ENCODE measurements at places on chromosomes 6 and 20. TPM values are rescaled to one million over a fixed set of nuclear protein-coding genes. Genes with fewer than 3 reads are reported as not detected.

The CDSN gene
- total RNA-seq: not detected

The CASS4 gene
- 0.49 TPM for total RNA-seq

The DUSP15 gene
- 4.4 TPM for total RNA-seq

The TRMT11 gene
- total RNA-seq: 27.3 TPM

The GCNT2 gene
- 14.5 TPM for total RNA-seq

The RAMACL gene
- 1.5 TPM for total RNA-seq

The PGK2 gene
- not detected for total RNA-seq

The HTR1E gene
- total RNA-seq: not detected

The INSM1 gene
- 13.3 TPM for total RNA-seq

The SNAP91 gene
- 86.1 TPM for total RNA-seq

The TREML4 gene
- total RNA-seq: not detected

The ANKEF1 gene
- total RNA-seq: 2.5 TPM

The MAP3K7 gene
- 34.9 TPM for total RNA-seq

The TGM2 gene
- total RNA-seq: 5.7 TPM

The FERMT1 gene
- total RNA-seq: 1.5 TPM

The DYNLT2 gene
- total RNA-seq: 3.2 TPM

The COL19A1 gene
- total RNA-seq: 2.2 TPM

The BIRC7 gene
- total RNA-seq: not detected

The CCDC170 gene
- total RNA-seq: 0.74 TPM

The PGBD1 gene
- 15.5 TPM for total RNA-seq

The FIG4 gene
- total RNA-seq: 43.0 TPM

The MUC21 gene
- not detected for total RNA-seq

Measured in temporal lobe (tissue), 4 donors.